Coronary artery (tissue), 2 donors: ENCODE measurements at places on chromosomes 12 and 14.

DNA sequence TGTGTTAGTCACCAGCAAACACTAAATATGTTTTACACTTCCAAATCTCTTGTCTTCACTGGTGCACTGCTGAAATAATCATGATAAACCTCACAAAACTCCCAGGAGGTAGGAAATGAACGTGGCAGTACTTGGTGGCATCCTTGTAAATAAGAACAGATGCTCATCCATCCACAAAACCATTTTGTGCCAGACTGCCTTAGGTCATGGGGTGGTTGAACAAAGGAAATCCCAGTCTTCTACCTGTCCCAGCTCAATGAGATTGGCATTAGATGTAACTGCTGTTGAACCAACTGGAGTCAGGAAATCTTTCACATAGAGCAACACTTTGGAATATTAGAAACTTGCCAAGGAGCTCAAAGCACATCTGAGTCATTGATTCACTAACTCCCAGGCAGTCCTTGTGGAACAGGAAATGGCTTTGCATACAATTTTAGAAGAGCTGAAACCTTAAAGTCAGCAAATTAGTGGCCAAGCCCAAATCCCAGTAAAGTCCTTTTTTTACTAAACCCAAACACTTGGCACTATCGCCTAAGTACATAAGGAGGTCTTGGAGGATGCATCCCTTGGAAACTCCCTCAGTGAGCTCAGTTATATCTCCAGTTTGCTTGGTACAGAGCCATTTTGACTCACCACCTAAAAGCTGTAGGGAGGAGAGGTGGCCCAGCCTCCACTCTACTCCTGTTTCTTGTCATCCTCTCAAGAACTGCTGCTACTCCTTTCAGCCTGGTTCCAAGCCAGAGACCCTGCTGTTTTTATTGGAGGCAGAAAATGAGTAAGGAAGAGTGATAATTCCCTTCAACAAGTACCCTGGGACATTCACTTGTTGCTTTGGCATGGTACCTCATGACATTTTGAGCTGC lies 208.0 kb downstream of the NOVA1 start:
- DNase-seq, result no peak

DNA sequence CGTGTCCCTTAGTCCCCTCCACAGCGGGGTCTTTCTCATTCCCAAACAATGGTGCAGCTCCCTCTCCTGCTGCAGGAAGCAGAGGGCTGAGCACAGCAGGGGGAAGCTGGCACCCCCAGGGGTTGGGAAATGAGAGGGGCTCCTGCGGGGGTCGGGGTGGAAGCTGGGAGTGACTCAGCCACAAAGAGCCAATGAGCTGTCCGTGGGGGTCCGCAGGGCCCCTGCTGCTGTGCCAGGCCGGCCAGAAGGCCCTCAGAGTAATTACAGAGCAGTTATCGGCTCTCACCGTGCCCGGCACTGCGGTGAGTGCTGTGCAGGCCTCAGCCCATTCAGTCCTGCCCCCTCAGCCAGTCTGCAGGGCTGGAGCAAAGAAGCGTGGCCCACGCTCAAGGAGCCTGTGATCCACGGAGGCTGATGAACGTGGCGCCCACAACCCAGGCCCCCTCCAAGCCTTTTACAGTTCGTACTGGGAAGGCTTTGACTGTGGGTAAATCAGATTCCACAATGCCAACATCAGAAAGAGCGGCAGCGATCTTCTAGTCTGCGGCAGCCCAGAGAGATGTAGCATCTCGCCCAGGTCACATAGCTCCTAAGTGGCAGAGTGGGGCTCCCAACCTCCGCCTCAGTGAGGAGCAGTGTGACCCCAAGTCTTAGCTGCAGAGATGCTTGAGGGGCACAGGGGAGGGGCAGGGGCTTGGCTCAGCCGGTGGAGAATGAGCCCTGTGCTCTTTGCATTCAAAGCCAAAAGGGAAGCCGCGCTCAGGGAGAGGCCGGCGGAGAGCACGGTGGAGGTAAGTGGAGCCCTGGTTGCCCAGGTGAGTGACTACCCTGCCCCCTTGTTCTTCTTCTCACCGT lies 43.4 kb downstream of the SLC6A12 start:
- no peak for DNase-seq

GRCh38 chr14:96084796-96085195 lies 45.6 kb downstream of the C14orf132 start:
- DNase-seq, result peak; percentile 24

DNA sequence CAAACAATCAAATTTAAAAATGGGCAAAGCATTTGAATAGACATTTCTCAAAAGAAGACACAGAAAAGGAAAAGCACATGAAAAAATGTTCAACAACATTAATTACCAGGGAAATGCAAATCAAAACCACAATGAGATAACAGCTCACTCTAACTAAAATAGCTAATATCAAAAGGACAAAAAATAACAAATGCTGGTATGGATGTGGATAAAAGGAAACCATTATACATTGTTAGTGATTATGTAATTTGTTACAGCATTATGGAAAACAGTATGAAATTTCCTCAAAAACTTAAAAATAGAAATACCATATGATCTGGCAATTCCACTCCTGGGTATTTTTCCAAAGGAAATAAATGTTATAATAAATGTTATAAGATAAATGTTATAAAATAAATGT lies 52.9 kb downstream of the DUSP6 start:
- DNase-seq, result no peak

DNA sequence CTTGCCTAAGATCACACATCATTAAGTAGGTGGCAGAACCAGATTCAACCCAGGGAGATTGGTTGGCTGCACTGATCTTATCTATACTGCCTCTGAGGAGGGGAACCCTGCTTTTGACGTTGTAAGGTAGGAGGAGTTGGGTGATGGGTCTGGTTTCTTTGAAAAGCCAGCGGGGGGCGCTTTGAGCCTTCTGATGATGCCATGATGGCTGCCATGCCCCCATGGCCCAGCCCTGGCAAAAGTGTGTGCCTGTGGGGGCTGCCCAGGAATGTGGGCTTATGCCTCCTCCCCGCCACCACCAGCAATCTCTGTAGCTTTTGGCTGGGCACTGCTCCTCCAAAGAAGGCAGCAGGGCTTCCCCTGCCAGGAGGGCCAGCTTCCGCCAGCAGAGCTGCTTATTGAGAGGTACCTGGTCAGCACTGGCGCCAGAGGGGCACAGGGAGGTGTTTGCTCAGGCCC lies 224.3 kb downstream of the SLC41A2 start:
- no peak for DNase-seq

GRCh38 chr12:50589650-50590435 lies 85.1 kb downstream of the DIP2B start:
- no peak for DNase-seq

- no peak for DNase-seq
Measured at GRCh38 chr12:57109207-57110103, 1.7 kb downstream of the STAT6 start.

DNA sequence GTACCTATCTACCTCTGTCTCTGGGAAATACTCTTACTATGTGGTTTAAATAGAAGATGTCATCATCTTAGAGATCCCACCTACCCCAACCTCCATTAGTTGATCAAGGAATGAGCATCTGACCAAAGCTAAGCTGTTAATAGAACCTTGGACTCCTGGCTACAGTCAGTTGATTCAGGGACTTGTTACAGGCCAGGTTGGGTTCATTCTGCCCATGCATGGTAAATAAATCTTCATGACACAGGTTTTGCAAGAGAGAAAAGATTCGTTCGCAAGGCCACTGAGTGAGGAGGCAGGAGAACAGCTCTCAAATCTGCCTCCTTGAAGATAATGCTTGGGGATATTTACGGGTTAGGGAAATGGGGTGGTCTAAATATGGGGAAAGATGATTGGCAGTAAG lies 19.5 kb downstream of the SDR9C7 start:
- no peak for DNase-seq

DNA sequence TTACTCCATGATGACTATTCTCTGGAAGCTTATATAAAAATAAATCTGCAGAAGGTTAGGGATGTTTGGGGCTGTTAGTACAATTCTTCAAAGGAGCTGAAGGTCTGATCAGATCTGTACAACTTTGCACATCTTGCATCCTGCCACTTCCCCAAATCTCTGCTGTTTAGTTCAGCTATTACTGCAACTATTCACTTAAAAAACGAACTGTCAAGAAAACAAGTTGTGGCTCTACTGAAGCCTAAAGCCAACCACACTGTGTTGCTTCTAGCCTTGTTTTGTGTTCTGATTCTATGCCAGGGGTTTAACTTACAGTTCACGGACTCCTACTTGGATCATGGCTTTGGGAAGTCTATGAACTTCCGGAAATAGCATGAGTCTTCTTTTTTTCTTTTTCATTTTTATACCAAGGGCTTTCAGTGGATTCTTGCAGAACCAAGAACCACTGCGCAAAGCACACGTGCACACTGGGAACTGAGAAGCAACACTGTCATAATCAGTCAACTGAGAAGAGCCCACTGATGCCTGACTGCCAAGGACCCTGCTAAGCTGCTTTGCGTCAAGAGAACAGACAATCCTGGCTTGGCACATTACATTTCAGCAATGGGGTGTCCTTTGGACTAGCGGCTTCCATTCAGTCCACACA lies 66.3 kb upstream of the EEA1 start:
- no peak for DNase-seq

GRCh38 chr12:67269633-67270573 lies 745 bp downstream of the CAND1 start:
- peak; percentile 80 for DNase-seq
